ENCODE measurements at places on chromosomes 6 and 20.

DNA sequence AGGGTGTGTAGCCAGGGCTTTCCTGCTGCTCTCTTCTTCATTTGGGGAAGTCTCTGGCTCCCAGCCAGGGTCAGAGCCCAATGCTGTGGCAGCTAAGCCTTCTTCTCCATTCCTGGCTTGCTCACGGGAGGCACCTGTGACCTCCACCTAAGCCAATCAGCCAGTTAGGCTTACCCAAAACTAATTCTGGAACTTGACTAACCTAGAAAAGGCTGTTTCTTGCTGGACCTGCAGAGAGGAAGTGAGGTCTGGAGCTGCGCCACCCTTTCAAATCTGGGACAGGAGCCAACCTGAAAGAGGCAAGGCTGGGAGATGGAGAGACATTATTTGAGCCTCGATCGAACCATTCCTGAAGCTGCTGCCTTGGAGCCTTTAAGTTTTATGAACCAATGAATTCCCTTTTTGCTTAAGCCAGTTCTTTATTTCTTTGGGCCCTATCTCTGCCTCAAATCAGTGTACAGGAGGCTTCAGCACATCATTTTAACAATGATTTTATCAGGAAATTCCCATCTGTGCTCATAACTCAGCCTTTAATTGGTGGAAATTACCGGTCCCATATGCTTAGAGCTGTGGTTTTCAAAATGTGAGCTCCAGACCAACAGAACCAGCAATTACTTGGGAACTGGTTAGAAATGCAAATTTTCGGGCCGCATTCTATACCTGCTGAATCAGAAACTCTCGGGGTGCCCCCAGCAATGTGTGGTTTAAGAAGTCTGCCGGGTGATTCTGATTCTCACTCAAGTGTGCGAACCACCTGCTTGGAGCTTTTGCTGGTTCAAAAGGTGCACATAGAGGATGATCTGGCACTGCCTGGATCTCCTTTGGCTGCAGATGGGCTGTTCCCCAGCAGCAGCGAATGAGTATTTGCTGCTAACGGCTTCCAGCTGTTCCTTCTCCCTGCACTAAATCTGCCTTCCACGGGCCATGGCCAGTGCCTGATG is 97.4 kb upstream of the RNF24 start:
- peak; percentile 28 for DNase-seq

DNA sequence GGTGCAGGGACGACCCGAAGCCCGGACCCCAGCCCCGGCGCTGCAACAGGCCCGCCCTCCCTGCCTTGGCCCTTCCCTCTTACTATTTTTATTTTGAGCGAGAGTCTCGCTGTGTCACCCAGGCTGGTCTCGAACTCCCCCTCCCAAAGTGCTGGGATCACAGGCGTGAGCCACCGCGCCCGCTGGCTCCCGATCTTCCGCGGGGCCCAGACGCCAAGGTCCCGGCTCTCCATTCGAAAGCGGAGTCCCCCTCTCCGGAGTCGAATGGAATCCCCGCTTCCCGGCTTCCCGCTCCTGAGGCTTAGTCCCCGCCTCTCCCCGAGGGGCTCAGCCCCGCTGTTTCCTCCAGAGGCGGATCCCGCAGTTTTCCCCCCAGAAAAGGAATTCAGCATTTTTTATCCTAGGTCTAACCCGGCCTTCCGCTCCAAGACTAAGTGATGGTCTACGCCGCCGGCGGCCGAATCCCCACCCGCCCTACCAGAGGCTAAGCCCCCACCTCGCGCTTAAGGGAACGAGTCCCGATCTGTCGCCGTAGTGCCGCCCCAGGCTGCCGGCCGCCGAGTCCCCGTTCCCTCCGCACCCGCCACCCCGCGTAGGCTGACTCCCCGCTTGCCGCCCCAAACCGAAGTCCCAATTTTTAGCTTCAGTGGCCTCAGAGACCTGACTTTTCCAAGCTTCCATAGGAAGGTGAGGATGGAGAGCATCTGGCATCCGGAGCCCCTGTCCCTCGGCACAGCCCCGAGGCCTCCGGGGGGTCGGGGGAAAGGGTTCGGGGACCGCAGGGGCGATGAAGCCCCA is 11.5 kb upstream of the TMC2 start:
- DNase-seq, result peak; percentile 54

DNA sequence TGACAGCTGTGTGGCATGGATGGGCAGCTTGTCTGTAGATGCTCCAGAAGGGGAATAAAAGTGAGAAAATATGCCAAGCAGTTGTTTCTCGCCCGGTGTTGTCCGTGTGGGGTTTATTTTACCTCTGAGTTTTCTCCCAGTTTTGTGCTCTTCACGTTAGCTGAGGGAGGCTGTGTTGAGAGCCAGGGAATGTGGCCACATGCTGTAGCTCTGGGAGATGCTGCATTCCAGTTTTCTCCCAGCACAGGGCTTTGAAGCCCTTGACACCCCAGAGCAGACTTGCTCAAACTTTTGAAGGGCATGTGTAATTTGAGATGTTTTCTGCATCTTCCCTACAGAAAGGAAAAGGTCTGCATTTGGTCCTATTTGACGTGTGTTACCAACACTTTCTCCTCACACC is 67.7 kb downstream of the RREB1 start:
- DNase-seq, result no peak

DNA sequence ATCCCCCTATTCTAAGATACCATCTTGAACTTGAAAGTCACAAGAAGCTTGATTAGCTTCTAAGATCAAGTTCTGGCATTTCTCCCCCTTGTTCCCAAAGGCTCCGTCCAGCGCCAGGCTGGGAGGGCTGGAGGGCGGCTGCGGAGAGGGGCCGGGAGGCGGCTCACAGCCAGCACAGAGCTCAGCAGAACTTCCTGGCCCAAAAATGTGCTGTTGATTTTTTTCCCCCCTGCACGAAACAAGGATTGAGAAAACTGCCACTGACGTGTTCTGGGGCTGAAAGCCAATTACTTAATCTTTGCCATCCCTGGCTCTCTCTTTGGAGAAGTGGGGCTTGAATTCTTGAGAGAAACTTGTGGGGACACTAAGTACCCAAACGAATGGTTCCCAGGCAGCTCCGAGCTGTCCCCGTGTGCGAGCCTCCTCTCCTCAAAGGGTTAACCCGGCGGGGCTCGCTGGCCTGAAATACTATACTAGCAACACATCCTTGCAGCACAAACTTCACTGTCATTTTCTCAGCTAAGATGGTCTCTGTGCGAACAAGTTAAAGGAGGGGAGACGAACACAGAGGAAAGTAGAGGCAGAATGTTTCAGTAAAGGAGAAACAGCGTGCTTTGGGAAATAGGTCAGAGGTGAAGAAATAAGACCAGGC is 452 bp downstream of the TRAF3IP2 start:
- peak; percentile 47 for DNase-seq

GRCh38 chr6:37460805-37461204 is 27.8 kb downstream of the CMTR1 start:
- no peak for DNase-seq

DNA sequence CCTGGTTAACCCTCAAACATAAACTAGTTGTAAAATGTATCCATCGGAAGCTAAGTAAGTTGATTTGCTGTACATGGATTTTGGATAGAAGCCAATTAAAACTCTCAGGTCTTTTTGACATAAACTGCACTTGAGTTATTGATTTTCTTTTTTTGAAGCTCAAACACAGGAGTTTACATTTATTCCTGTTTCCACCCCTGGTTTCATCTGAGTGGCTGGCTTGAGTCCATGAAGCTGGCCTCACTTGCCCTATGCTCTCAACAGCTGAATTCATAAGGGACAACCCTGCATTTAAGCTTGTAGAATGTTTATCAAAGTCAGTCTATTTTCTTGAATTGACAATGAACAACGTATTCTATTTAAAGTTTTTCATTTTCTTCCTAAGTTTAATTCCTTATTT is 58.1 kb upstream of the PLEKHG1 start:
- DNase-seq, result no peak

GRCh38 chr20:855466-856360 is 22.2 kb downstream of the FAM110A start:
- no peak for DNase-seq

GRCh38 chr6:25497383-25498040 is 154.5 kb upstream of the SCGN start:
- no peak for DNase-seq

DNA sequence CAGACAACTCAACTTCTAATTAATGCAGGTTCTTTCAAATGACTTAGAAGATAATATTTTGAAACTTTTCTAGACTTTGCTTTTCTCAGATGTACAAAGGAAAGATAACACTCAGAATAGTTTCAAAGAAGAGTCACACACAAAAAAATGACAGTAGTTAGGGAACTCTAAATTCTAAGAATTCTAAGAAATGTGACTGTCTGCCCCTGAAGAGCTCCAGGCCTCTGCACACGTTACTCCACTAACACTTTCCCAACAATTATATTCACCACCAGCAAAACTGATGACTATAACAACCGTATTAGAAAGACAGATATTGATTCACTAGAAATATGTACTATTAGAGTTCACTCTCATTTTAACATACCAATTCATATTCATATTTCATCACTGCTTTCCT is 133.3 kb upstream of the SMLR1 start:
- DNase-seq, result no peak

DNA sequence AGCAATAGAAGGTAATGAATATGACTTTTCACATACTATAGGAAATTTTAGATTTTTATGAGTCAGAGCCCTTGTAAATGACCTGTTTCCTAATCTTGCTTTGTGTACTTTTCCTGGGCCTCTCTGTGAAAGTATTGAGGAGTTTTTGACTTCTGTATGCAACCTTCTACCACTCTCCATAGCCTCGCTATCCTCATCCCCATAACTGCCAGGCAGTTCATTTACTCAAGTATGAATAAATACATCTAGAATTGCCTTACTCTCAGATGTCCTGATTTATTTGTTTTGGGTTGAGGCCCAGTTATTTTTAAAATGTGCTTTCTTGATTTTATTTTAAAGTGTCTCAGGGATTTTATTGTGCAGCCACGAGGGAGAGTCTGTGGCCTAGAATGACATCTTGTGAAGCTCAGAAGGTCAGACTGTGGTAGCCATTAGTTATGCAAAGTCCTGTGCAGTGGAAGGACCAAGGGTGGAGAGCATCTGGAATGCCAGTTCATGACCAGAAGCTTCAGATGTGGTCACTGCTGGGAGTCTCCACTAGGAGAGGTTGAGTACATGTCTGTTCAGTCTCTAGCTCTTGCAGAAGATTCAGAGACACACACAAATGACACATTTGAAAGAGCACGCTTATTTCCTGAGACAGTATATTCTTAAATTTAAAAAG is 346.2 kb upstream of the IMPG1 start:
- no peak for DNase-seq

DNA sequence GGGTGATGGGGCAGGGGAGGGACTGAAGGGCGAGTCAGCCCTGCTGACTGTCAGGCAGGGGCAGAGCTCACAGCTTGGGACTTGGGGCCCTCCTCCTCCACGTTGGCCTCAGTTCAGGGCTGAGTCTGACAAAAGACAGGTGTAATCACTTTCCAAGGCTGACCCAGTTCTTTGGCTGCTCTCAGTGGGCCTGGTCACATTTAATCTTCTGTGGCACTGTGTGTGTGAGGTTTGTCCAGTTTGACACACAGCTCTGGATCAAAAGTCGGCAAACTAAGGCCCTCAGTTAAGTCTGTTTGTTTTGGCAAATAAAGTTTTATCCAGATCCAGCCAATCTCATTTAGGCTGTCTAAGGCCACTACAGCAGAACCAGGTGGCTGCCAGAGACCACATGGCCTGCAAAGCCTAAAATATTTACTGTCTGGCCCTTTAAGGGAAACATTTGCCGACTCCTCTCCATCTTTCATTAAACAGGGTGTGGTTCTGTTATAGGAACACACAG is 5.1 kb upstream of the MAP1LC3A start:
- no peak for DNase-seq

DNA sequence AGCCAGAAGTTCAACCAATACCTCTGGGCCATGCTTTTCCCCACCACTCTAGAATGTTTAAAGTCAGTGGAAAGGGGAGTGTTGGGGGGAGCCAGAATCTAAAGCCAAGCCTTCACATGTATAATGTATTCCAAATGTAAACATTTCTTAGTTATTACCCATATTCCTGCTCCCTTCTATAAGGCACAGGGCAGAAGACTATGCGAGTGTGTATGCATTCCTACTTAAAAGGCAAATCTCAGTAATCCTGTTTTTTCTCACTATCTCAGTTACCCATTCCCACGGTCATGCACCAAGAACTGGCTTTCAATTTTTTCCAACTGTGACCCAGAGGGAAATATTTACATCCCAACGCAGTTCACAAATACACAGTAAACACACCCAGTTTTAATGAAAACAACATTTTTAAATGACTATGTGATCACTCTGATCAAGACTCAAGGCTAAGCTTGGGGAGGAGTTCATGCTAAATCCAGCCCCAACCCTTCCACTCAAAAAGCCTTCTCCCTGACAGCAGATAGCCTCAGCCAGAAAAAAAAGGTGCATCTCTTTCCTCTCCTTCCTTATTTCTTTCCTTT is 57.5 kb downstream of the EPB41L2 start:
- no peak for DNase-seq

DNA sequence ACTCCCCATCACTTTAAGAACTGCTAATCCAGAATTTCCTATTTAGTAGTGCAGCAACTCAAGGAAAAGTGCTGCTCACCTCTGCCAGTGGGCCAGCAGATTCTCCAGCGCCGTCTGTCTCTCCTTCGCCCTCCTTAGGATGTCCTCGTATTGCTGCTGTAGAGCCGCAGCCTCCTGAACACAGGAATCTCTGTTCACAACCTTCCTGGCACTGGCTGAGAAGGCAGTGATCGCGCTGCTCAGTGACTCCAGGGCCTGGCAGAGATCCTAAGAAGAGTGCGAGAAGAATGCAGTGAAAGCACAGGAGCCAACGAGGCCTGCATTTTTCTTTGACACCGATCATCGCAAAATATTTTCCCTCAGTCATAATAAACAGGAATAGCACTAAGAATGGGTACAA is 209.0 kb downstream of the SYNE1 start:
- DNase-seq, result no peak

DNA sequence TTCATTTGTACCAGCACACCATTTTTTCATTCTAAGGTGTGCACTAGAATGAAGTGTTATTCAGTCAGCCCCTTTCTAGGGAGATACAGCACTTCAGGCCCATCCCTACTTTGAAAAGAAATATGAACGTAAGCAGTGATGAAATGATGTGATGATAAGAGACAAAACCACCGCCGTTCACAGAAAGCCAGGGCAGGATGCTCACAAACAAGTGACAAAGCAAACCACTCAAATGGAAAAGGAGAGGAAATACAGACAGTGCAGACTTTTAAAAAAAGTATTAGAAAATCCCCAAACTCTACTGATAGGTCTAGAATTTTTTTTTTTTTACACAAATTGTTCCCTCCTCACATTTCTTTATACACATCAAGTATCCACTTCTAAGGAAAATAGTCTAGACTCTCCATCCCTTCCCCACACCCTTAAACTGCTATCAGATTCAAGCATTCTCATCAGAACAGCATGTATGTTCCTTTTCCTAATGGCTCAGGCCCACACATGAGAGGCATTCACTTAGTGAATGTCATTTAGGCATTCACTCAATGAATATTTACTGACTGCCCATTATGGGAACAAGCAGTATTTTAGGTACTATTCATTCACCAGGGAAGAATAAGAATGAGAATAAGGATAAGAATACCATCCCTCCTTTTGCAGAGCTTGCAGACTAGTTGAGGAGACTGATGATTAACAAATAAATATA is 243.5 kb downstream of the GMPR start:
- no peak for DNase-seq

DNA sequence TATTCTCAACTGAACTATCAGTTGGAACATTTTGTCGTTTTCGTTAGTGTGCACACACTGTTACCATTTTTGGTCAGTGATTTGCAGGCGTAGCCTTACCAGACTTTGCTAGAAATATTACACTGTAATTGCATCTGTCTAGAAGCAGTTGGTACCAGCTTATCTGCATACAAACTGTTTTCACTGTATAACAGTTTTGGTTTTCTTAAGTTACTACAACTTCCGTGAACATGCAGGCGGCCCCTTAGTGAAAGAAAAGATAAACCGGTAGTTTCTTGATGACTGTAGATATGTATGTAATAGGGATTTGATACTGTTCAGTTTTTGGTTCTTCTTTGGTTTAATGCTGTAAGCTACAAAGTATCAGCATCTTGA is 1.3 kb downstream of the DSTN start:
- no peak for DNase-seq

Measured in LoVo (cell line).